ENCODE measurements at places on chromosomes 7 and 10.

GRCh38 chr7:91880016-91880412, 488 bp downstream of the MTERF1 start:
- no peak for DNase-seq

GRCh38 chr10:69051303-69051702, 36.6 kb upstream of the SRGN start:
- peak; percentile 53 for DNase-seq

DNA sequence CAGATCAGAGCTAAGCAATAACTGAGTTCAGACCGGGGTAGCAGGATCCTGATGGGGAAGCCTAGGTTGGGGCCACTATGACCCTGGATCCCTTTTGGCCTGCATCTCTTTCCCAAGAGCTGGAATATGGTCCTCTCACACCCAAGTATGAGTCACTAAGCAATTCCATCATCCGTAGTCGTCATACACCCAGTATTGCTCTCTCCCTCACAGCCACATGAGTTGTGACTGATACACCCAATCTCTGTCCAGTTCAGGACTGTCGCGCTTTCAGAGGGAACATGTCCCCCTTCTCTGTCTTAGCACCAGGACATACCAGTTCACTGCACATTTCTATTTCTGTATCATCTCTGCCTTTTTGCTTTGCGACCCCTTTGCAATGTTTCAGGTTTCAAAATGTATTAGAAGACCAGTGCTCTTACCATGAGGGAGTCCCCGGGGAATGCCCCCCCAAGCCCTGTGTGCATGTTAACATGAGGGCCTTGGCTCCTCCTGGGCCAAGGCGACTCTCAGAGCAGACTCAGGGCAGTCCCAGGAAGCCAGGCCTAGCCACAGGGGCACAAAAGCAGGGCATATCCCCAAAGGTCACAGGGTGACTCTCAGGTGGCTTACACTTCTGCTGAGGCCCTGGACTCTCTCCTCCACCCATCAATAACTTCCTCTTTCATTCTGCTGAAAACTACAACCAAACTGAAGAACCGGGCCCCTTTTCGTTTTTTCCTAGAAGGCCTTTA, 75.3 kb upstream of the SAMD8 start:
- peak; percentile 49 for DNase-seq

- no peak for DNase-seq
Observed at GRCh38 chr7:141624763-141625162, 73.6 kb downstream of the AGK start.

DNA sequence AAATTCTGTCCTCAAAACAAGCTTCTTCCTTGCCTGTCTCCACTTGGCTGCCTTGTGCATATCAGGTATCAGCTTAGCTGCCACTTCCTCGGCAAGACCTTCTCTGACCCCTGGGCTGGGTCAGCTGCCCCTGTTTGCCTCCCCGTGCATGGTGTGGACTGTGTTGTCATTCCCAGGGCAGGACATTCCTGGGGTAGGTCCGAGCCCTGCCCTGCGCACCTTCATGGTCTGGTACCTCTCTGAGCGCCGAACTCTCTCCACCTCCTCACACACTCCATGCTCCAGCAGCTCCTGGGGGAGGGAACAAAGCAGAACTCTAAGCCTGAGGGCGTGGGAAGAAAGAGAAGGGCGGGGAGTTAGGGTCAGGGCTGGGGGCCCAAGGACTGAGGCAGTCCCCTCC, 3.8 kb downstream of the POLM start:
- DNase-seq, result no peak

DNA sequence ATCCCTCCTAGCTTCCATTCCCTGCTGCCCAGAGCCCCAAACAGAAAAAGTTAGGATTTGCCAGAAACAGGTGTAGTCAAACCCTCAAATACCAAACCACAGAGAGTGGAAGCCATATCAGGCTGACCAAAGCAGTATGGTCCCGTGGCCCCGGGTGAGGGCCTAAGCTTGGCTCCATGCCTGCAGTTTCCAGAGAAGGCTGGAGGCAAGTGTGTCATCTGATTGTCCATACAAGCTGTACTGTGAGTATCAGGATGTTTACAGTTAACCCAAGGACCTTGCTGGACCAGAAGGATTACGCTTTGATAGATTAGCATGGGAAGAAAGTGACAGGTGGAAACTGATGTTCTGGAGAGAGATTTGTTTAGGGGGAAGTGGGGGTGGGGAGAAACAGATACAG, 96.3 kb downstream of the PRKAG2 start:
- DNase-seq, result no peak

GRCh38 chr7:140898786-140899536, 25.8 kb downstream of the BRAF start:
- DNase-seq, result no peak

GRCh38 chr7:50448823-50449222, 1.3 kb downstream of the FIGNL1 start:
- no peak for DNase-seq

DNA sequence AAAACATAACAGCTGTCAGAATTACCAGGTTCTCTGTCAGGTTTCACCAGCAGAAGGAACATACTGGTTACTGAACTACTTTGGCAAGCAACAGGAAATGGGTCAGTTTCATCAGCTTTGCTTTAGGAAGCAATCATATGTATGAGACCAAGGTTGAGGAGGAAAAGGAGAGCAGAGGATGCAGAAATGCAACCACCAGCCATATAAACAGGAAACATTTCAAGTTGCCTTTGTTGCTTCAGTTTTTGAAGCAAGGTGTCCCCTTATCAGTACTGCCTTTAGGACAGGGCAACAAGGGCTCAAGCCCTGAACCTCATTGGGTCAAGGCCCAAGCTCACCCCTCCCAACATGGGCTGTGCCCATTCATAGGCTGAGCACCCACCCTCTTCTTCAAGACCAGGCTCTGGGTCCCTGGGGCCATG, 10.2 kb downstream of the HIPK2 start:
- no peak for DNase-seq

- no peak for DNase-seq
Observed at GRCh38 chr10:89600041-89600440, 45.0 kb downstream of the PANK1 start.

DNA sequence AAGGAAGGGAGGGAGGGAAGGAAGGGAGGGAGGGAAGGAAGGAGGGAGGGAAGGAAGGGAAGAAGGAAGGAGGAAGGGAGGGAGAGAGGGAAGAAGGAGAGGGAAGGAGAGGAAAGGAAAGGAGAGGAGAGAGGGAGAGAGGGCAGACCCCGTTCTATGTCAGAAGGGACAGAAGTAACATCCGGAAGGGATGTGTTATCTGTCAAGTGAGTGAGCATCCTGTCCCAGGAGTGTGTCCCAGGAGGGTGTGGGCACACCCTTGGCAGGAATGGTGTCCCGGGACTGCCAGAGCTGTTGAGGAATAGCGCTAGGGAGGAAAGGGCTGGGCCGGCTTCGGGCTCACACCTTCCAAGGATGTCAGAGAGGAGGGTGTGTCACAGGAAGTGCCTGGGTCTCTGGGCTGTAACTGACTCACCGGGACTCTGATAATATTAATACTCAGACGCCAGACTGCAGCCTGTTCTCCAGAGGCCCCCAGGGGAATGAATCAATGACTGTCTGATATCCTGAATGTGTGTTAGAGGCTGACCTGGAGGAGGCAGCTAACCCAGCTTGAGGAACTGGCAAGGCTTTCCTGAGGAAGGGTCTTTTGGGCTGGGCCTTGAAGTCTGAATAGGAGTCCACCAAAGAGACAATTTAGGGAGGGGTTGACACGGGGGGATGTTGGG, 125.6 kb upstream of the TNRC18 start:
- DNase-seq, result no peak

- no peak for DNase-seq
Observed at GRCh38 chr10:13086056-13086455, 13.9 kb upstream of the OPTN start.

DNA sequence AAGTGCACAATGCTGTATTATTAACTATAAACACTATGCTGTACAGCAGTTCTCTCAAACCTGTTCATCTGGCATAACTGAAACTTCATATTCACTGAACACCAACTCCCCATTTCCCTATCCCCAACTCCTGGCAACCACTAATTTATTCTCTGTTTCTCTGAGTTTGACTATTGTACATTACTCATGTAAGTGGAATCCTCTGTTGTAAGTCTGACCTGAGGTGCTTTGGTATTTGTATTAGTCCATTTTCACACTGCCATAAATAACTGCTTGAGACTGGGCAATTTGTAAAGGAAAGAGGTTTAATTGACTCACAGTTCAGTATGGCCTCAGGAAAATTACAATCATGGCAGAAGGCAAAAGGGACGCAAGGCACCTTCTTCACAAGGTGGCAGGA, 266.3 kb downstream of the PPP1R3A start:
- no peak for DNase-seq

GRCh38 chr7:21368317-21368716, 59.6 kb upstream of the SP4 start:
- DNase-seq, result no peak

DNA sequence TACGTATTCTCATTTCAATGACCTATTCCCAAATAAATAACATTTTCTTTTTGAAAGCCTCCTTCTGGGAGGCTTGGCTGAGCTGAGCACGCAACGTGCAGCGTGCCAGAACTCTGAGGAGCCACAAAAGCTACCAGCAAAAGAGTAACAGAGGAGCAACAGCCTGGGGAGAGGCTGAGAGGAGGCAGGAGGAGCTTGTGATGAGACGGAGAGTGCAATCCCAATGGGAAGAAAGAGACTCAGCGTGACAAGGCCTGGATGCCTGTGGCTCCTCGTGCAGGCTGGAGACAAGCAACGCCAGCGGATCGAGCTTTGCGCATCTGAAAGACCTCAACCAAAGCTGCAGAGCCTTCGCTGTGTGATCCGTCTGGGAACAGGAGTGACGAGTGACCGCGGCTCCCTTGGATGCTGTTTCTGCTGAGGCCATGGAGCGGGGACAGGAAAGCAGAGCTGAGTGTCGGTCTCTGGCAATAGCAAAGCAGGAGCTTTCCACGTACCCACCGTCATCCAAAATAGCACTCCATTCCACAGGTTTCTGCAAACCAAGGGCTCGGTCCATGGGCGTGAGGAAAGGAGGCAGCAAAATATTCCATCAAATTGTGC, 171.7 kb upstream of the PFKP start:
- DNase-seq, result no peak

DNA sequence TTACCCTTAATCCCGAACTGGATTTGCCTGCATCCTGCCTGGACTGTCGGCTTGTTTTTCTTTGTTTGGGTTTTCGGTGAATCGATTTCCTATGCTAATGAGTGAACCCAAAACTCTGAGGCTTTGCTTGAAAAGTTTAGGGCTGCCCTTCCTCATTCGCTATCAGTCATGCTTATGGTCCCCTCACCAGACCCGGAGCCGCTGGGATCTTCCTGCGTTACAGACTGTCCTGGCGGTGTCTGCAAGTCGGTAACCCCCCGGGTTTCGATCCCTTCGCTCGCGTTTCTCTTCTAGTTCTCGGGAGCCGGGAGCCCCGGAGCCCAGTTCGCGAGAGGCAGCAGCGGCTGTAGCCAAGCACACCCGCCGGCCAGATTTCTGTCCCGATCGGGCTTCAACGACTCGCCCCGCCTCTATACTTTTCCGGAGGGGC, 2.2 kb downstream of the EMX2 start:
- DNase-seq, result no peak

GRCh38 chr7:2796358-2797352, 47.5 kb downstream of the GNA12 start:
- DNase-seq, result no peak

GRCh38 chr7:75993689-75994387, 557 bp downstream of the TMEM120A start:
- no peak for DNase-seq

DNA sequence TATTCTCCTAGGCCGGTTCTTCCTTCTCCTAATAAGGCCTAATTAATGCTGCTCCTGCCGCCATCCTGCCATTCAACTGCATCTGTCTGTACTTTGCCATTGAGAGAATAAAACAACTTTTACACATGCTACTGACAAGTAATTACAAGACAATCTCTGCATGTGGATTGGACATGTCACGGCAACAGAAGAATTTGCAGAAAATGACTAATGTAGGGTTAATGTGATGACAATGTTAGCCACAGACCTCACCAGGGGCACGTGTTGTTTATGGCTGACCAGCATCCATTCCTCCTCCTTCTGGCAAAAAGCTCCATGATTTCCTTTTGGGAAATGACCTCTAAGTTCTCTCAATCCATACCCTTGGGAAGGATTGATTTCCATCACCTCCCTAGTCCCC, 58.0 kb downstream of the NEBL start:
- DNase-seq, result no peak

- DNase-seq, result no peak
Observed at GRCh38 chr7:138030679-138031351, 28.9 kb upstream of the CREB3L2 start.

- DNase-seq, result no peak
Observed at GRCh38 chr10:111129363-111129762, 52.5 kb downstream of the ADRA2A start.

DNA sequence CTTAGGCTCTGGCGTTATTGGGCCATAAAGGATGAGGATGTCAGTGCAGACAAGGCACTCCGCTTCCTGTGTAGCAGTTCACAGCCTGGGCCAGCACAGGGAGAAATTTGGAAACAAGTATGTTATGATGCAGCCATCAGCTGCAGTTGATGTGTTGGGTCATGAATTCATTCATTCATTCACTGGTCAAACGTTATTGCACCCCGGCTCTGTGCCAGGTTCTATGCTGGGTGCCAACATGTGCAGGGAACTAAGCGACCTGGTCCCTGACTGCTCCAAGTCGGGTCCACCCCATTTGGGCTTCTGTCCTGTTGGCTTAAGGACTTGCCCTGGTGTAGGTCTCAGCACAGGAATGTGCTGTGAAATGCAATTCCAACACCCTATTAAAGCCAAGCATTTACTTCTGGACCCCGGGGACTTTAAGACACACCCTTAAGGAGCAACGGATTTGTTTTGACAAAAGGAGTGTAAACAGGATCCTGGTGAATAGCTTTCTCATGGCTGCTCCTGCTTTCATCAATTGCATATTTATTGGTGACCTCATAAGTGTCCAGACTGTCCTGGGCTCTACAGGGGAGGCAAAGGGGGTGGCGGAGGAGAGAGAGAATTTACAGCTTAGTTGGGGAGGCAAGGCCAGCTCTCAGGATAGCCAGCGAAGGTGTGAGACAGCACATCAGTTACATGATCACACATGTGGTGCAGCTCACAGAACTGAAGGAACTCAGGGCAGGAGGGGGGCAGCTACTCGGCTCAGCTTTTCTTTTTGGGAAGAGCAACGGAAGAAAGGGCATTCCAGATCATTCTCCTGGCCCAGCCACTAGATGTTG, 158.6 kb downstream of the GRK5 start:
- no peak for DNase-seq

GRCh38 chr10:24851629-24852028, 100.8 kb downstream of the PRTFDC1 start:
- DNase-seq, result no peak

DNA sequence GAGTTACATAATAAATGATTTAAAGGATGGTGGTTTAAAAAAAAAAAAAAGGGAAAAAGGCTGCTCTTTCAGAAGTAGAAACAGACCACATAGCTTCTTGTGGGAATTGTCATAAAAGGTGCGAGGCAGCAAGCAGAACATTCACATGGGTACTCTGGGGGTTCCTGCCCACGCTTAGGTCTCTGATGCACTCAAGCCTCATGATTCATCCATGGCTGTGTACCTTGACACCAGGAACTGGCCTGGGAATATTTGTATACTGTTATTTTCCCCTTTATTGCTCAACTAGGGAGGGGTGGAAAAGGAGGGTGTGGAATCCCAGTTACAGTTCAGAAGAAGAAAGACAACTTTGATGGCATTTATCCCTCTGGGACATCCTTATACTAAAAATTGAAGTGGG, 4.0 kb downstream of the PON2 start:
- no peak for DNase-seq

Data from stimulated activated CD8-positive, alpha-beta memory T cell treated with anti-CD3 and anti-CD28 coated beads, Interleukin-4, amount 100 ng/mL, for 48 hours (primary cell).